ENCODE measurements at places on chromosomes 2 and 18.
A peak's percentile ranks its signal among the peaks of the same experiment; 100 is the strongest.

GRCh38 chr2:235394278-235394828, 99.5 kb upstream of the AGAP1 start:
- no peak for DNase-seq

- no peak for DNase-seq
Measured at GRCh38 chr2:127101756-127102477, 5.0 kb downstream of the BIN1 start.

GRCh38 chr2:32498306-32498705, 129.5 kb upstream of the TTC27 start:
- no peak for DNase-seq

GRCh38 chr2:172847188-172847587, 111.5 kb downstream of the RAPGEF4 start:
- DNase-seq: no peak

- no peak for DNase-seq
Measured at GRCh38 chr2:88281302-88282217, 111.4 kb downstream of the THNSL2 start.

DNA sequence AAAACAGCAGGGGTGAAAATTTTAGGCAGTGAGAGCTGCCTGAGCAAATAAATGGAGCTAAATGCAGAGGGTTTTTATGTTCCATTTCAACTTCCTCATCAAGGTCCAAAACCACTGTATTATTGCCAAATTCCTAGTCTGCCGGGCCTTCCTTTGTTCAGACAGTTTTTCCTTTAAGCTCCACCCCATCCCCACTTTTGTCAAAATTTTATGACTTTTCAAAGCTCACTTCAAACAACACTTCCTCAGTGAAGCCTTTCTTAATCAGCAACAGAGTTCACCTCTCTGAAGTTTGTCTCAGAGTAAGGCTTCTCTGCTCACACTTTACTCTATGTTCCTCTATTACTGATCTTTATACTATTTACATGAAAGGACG, 81.3 kb downstream of the CERKL start:
- no peak for DNase-seq

DNA sequence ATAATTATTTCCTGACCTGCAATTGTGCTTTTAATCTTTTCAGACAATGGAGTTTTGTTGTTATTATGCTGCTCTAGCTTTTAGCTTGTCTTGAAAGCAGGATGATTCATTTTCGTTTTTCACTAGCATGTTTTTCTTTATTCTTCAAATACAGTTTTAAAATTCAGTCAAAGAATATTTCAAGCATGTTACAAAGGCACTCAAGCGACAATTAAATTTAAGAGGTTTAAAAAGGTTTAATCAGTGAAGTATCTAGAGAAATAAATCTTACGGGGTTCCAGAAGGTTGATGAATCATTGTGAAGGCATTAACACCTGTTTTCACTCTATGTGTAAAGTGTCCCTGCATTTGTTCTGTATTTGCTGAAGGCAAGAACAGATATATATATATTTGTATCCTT, 390.7 kb upstream of the TMEFF2 start:
- DNase-seq: no peak

DNA sequence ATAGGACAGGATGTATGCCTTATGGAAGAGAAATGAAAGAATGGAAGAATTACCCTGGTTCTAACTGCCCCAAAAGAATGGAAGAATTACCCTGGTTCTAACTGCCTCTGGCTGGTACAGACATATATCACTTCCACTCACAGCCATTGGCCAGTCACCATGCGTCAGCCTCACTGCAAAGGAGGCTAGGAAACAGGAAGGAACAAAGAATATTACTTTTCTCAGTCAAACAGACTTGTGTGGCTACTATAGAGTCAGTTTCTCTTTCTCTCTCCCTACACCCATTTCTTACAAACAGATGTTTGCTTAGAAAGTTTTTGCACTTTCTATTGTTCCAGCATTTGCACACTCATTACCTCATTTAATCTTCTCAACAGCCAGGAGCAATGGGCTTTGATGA, 1111.1 kb upstream of the KLHL29 start:
- no peak for DNase-seq

- no peak for DNase-seq
Measured at GRCh38 chr2:223442847-223443246, 159.3 kb downstream of the SCG2 start.

GRCh38 chr2:29063056-29063455, 11.3 kb downstream of the PCARE start:
- no peak for DNase-seq

- DNase-seq: no peak
Measured at GRCh38 chr18:51531501-51531900, 334.0 kb upstream of the MEX3C start.

DNA sequence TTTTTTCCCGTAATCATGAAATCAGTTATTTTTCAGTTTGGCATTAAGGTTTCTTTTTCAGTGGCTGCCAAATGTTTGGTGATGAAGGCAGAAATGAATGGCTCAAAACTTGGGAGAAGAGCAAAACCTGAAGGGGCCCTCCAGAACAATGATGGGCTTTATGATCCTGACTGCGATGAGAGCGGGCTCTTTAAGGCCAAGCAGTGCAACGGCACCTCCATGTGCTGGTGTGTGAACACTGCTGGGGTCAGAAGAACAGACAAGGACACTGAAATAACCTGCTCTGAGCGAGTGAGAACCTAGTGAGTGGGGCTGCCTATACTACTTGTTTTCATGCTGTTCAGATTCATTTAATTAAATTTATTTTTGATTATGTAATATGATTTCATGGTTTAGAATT, 29.2 kb upstream of the MSH2 start:
- no peak for DNase-seq

- no peak for DNase-seq
Measured at GRCh38 chr2:233021771-233022170, 8.7 kb upstream of the NGEF start.

DNA sequence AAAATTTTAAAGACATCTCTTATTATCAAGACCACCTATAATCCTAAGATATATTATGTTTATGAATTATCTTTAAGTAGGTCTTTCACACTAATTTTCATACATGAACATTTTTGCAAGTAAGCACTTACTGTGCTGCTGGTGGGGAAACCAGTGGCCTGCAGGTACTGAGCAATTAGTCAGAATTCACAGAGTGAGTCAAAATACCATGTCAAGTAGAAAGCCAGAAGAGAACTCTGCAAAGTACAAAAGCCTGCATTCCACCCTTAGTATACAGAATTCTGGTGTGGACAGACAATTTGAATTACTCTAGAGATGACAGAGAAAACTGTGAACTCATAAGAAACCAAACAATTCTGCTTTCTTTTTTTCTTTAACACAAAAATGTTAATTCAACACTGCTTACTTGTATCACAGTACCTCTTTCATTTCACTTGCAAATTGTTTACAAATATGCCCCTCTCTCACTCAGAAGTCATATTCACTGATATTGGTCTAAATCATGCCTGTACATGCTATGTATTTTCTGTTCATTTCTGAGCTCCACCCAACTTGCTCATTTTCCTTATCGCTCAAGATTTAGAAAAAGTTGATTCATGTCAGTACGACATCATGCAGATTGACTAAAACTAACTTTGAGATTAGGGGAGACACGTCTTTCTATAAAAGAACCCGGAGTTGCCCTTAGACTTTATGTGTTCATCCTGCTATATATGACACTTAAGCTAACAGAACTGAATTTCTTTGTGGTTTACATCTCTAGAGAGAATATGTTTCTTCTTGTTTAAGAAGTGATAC, 182.9 kb downstream of the IKZF2 start:
- no peak for DNase-seq

GRCh38 chr2:97858442-97858841, 137.3 kb downstream of the TMEM131 start:
- no peak for DNase-seq

DNA sequence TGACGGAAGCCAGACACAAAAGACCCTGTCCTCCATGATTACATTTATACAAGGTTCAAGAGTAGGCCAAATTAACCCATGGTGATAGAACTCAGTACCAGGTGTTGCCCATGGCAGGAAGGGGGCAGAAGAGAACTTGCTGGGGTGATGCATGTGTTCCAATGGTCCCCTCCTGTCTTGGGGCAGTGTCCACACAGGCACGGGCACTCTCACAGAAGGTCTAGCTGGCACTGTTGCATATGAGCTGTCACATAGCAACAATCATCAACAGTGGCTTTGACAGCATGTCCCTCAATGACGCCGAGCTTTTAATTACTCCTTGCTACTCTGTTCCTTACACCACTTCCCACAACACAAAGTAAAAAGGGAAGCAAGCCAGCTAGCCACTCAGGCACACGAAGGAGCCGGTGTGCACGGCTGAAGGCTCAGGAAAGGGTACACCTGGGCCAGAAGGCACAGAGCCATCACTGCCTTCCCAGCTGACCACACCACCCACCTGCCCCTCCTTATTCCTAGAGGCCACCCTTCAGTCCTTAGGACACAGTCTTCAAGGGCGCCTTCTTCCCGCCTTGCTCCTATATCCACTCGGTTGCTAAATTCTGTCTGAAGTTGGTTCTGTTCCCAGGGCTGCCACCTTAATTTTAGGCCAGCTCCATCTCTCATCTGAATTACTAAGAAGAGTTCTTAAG, 28.9 kb downstream of the RPL31 start:
- DNase-seq: no peak

DNA sequence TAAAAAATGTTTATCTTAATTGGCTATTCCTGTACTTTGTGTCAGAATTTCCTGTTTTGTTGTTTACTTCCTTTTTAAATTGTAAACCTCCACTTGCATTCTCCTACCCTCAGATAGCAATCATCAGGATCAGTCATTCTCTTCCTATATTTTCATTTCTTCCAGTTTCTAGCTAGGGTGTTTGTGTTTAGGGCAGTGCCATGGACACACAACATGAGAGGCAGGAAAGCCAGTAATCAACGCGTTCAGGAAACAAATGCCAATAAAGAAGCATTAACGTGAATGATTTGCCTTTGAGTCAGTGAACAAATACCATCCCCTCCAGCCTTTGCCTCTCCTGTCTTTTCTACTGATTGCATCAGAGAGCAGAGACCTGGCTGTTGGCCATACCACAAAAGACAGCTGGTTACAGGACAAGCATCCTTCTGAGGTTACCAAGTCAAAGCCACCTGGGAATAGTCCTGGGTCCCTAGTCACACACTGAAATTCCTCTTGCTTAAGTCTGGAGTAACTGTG, 56.7 kb upstream of the FHL2 start:
- DNase-seq: no peak

DNA sequence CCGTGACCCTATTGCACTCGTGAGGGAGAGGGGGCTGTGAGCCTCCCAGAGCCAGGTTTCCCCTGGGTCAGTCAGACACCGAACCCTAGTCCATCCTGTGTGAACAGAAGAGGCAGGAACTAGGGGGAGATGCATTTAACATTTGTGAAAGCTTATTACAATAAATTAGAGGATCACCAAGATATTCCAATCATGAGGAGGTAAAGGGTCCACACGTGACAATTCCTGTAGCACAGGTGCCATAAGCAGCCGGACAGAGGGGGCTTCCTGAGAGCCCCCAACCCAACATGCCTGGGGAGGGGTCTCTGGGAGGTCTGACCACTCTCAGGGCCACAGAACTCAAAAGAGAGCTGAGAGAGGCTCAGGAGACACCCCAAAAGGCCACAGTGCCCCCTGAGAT, 93.3 kb downstream of the KCNF1 start:
- DNase-seq: no peak

DNA sequence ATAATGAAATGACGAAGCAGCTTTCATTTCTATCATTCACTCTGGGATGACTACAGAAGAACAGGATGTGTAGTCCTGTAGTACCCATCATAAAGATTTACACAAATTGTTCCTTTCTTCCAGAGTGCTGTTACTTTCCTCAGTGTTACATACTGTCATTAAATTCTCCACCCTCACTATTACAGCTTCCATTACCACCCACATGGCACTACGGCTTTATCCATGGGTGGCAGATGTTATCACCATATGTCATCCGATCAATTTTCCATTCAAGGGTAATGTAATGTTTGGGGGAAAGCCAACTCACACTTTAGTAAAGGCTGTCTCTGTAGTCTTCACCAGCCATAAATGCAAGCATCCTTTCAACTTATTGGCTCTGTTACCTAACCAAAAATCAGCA, 7.1 kb upstream of the CSRNP3 start:
- DNase-seq: no peak

- DNase-seq: peak; percentile 59
Measured at GRCh38 chr2:130836501-130837174, at the start of gene ARHGEF4. ARHGEF4 (plus strand) TSS chr2:130836914; CDS start chr2:130836954, 40 bp downstream.

DNA sequence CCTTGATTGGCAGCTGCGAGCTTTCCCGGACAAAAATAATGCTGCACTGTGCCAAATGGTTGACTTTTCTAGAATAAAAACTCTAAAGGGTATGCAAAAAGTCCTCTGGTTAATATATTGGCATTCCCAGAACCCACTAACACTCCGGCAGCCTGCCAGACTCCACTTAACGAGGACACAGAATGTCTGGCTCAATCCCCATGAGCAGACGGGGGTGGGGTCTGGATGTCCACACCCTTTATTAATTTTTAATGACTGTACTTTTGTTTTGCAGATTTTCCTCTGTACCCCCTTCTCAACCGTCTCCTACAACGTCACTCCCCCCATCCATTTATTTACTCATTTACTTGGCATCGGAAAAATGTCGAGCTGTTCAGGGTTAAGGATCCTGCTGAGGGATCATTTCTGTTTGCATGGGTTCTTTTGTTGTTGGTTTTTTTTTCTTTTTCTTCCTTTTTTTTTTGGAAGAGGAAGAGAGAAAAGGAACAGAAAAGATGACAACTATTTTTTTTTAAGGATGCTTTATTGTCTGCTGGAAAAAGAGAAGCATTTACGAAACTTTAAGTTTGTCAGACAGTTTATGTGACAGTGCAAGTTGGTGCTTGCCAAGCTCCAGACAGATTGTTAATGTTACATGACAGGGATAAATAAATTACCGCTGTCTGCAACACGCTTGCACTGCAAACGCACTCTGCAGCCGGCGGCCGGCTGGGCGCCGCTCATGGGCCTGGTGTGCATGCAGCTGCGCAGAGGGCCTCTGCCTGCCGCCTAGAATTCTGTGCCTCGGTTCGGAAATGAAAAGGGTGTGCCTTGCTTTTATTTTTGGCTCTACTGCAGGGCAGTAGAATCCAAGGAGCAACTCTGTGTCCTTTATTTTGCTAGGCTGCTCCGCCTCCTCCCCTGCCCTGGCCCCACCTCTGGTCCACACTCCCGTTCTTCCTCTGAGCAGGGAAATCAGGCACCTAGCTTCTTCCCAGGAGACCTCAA, 3.6 kb downstream of the LDLRAD4 start:
- DNase-seq: peak; percentile 64

DNA sequence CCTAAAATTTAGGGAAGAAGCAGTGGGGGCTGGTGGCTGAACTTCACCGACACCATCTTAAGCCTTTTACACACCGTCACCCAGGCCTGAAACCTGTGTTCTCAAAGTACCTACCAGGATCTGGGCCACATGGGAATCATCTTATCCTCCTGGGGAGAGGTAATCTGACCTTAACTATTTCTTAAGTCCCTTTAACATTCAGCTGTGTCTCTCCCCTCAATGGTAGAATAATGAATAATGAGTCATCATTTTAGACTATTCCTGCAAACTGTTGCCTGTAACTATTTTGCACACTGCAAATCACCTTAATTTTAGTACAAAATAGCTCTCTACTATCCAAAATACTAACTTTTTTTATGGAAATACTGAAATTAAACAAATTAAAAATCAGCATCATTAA, 149.4 kb upstream of the KLF7 start:
- DNase-seq: no peak
